Stimulated activated CD4-positive, alpha-beta T cell treated with anti-CD3 and anti-CD28 coated beads, Interleukin-2, amount 100 ng/mL, for 4 hours (primary cell): ENCODE measurements at places on chromosomes 13 and 19.
A peak's percentile ranks its signal among the peaks of the same experiment; 100 is the strongest.

GRCh38 chr13:29689548-29689947, 94.1 kb upstream of the SLC7A1 start:
- no peak for DNase-seq

DNA sequence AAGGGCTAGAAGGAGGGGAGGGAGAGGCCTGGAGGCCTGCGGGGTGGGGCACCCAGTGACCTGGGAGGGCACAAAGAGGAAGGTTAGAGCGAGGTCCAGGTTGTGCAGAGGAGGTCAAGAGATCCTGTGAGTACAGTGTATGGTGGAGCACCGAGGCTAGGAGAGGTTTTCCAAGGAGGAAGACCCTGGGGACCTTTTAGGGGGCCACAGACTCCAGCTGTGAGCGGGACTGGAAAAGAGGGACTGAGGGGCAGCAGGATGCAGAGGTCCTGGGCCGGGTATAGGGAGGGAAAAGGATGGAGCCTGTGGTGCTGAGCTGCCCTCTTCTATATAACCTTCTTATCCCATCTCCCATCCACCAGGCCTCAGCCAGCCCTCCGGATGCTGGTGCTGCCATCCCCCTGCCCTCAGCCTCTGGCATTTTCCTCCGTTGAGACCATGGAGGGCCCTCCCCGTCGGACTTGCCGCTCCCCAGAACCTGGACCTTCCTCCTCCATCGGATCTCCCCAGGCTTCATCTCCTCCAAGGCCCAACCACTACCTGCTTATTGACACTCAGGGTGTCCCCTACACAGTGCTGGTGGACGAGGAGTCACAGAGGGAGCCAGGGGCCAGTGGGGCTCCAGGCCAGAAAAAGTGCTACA, 863 bp downstream of the ZNF581 start:
- no peak for DNase-seq

DNA sequence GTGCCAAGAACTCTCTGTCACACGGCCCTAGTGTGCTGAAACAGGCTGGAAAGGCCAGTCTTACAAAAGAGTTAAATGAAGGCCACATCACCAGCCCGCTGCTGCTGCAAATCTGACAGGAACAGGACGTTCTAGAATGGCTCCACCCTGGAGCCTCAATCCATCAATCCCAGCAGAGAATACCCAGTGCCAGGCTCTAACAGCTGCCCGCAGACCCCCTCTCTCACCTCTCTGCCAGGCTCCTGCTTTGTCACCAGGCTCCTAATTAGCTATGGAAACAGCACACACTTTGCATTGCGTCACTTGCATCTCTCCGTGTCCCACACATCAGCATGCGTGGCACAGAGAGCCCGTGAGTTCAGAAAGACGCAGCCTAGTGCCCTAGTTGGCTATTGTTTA, 314.1 kb downstream of the FOXO1 start:
- DNase-seq = no peak

DNA sequence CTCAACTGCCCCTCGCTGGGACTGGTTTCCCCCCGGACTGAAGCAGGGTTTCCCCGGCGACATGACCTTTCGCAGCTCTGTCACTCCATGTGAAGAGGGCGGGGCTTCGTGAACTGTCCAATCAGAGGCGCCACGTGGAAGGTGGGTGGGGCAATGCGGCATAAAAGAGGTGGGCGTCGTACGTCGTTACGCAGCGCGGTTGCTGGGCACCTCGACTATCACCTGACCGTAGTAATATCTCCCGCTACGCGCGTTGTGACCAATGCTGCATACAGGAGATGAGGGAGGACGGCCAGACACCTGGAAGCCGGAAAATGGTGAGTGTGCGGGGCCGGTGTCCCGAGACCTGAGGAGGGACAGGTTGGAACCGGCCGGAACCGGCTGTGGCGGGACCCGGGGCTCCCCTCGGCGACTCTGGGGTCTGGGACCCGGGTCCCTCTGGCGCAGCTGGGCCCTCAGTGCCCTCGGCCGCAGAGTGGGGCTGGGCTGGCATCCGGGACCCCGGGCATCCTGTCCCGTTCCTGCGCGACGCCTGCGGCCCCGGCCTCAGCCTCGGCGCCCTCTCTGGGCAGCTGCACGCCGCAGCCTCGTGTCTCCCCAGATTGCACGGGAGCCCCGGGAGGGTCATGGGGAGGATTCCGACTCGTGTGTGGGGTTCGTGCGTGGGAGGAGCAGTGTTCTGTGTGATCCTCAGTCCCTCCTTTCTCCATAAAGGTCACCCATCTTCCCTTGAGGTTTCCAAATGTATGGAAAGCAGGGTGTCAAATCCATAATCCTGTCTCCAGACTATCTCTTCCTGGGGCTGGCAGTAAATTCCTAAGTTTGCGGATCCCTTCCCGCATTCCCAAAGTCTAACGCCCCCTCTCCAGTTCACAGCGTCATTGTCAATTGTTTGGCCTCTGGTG, 32.2 kb downstream of the ZNF136 start:
- DNase-seq = peak; percentile 78

DNA sequence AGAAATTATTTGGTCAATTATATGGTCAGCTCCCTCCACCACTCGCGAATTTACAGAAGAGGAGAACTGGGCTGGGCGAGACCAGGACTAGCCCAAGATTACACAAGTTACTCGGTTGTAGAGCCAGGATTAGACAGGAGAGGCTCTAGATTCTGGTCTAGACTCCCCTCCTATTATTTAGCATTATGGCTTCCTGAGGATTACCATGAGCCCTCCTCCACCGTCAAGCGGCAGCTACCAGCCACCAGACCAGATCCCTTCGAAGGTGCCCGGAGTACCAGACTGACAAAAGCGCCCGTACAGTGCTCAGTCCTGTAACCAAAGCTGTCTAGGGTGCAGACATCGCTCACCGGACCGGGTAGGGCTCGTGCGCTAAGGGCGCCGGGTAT, 497 bp upstream of the MLNR start:
- DNase-seq = no peak
